ENCODE measurements at places on chromosomes 5 and 9.

- DNase-seq = no peak
Measured at GRCh38 chr5:66608501-66608900, 12.3 kb downstream of the MAST4 start.

- no peak for DNase-seq
Measured at GRCh38 chr5:5270958-5271785, 131.0 kb downstream of the ADAMTS16 start.

DNA sequence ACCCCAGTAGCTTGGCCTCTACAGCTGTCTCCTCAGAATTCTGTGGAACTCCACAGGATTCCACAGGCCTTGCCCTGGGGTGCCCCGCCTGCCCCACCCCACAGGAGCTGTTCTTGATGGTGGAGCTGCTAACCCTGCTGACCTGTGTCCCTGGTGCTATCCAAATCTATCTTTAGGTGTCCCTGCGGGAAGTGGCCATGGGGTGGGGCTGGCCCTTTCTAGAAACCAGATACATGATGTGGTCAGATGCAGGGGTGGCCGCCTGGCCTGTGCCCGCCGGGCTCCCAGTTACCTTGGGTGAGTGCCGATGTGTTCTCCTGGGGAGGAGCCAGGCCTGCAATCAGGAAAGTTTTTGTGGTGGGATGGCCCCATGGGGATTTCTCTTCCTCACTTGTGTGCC lies 34.2 kb downstream of the WNK2 start:
- no peak for DNase-seq

DNA sequence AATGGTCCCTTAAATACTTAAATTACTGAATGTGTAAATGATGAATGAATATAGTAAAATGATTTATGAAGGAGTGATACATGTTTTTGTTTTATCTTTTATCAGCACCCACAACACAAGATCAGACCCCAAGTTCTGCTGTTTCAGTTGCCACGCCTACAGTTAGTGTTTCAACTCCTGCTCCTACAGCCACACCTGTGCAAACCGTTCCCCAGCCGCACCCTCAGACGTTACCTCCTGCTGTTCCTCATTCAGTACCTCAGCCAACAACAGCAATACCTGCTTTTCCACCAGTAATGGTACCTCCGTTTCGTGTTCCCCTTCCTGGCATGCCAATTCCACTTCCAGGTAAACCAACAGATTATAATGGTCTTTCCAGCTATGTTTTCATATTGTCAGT lies 16.3 kb downstream of the TCERG1 start:
- DNase-seq = no peak

GRCh38 chr5:174581479-174581878 lies 142.9 kb upstream of the MSX2 start:
- DNase-seq = no peak

GRCh38 chr5:148386041-148386440 lies 2.3 kb downstream of the FBXO38 start:
- no peak for DNase-seq

GRCh38 chr5:119345861-119346260 lies 10.0 kb upstream of the TNFAIP8 start:
- DNase-seq = no peak

DNA sequence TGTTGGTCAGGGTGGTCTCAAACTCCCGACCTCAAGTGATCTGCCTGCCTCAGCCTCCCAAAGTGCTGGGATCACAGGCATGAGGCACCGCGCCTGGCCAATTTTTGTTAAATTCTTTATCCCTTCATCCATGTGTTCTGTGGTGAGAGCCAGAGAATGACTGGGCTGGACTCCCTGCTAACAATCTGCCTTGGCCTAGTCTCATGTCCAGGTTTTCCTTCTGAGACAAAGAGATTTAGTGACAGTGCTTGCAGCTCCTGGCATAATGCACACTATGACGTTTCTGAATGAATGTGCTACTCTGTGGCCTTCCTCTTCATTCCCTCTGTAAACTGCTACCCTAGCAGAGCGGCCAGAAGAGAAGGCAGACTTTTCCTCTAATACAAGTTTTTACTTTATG lies 79.3 kb downstream of the FOXD1 start:
- no peak for DNase-seq

GRCh38 chr9:110399983-110400382 lies 62.3 kb upstream of the TXNDC8 start:
- no peak for DNase-seq

- no peak for DNase-seq
Measured at GRCh38 chr5:132414634-132415378, 45.3 kb downstream of the SLC22A5 start.

DNA sequence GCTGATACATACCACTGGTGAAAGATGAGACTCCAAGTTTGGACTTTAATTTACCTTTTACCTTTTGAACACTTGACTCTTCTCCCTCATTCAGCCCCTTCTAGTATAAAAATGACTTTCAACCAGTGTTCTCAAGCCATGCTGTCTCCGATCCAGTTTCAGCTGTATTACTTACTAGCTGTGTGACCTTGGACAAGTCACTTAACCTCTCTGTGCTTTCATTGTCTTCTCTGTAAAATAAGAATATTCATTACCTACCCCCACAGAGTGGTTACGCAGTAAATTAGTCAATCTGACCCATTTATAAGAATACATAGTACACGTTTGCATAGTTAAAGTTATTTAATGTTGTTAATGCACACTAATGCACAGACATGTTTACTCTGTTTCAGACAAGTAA lies 12.6 kb upstream of the CEMIP2 start:
- no peak for DNase-seq

DNA sequence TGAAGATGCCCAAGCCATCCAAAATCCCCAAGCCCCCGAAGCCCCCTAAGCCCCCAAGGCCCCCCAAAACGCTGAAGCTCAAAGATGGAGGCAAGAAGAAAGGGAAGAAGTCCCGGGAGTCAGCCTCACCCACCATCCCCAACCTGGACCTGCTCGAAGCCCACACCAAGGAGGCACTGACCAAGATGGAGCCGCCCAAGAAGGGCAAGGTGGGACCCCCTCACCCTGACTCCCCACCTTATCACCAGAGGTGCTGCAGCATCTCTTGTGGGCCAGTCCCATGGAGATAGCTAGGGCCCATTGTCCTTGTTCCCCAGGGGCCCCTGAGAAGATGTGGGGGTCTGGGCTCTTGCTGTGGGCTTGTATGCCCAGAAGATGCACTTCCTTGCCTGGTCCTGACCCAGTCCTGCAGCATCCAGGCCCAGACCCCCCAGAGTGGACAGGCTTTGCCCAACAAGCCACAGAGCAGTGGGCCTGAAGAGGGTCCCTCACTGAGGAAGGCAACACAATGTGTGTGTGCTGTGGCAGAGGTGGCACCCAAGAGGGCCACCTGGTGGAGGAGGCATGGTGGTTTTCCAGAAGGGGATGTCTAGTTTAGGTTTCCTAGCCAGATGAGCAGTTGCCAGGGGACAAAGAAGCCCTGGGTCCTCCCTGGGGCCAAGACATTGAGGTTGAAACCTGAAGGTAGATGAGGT lies 84.1 kb downstream of the PHF2 start:
- no peak for DNase-seq

DNA sequence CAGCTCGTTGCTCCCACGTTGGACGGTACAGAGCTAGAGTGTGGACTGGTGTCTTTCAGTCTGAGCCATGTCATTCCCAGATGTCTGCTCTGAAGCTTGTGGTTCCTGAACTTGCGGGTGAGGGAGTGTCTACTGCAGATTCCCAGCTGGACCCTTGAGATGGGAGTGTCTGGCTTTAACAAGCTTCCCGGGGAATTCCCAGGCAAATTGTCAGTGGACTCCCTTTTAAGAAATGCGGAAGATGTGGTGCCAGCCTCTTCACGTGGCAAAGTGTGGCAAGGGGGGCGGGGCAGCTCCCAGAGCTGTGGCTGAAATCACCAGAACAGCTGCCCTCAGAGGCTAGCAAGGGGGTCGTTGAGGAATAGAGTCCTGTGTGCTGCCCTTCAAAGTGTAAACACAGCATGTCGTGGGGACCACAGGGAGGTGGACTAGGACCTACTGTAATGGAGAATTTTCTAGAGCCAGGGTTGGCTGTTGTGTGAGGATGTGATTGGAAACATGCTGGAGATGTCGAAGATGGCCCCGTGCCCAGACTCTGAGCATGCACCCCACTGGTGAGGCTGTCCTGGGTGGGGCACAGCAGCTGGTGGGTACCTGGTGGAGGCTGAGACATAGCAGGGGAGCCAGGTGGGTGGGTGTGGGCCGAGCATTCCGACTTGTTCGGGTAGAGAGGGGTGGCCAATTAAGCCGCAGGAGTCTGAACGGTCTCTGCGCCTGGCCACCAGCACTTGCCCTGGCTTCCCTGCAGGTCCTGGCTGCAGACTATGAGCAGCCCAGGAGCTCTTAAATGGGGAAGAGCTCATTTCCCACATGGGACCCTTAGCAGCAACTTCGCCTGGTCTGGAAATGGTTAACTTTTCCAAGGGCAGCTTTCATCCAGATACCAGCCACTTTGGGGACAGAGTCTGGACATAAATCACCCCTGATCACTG lies 37.4 kb downstream of the PRRX2 start:
- no peak for DNase-seq

DNA sequence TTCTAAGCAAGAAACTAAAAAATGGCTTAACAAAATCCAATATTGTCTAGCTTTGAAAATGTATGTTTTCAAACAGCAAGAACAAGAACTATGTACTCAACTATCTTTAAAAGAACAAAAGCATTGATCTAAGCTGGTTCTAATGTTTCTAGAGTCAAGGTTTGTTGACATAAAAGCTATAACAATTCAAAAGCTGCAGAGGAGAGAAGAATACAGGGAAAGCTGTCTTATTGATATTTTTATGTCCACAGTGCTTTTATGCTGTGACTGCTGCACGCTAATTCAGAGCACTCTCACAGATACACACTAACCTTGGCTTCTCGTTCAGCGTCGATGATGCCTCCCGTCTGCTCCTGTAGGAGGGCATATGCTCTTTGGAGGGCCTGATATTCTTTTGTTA lies 129.5 kb upstream of the DPYSL3 start:
- DNase-seq = no peak

DNA sequence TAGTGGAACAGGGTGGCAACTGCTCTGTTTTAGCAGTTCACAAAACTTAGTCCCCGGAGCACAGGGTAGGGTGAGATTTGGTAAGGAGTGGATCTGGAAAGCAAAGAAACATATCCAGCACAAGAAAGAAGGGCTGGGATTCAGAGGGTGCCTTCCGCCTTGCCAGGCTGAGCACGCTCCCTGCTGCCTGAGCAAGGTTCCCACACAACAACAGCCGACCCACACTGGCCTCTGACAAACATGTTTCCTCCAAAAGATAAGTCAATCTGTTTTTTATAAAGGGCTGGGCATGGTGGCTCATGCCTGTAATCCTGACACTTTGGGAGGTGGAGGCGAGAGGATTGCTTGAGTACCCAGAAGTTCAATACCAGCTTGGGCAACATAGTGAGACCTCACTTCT lies 45.8 kb downstream of the RAB3C start:
- no peak for DNase-seq

DNA sequence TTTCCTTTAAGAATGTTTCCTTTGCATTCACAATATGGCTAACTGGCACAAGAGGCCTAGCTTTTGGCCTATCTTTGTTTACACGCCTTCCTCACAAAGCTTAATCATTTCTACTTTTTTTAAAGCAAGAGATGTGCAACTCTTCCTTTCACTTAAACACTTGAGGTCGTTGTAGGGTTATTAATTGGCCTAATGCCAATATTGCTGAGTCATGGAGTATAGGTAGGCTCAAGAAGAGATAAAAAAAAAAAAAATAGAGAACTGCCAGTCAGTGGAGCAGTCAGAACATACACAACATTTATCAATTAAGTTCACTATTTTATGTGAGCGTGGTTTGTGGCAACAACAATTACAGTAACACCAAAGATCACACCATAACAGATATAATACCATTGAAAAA lies 5.9 kb downstream of the FKBP15 start:
- no peak for DNase-seq

DNA sequence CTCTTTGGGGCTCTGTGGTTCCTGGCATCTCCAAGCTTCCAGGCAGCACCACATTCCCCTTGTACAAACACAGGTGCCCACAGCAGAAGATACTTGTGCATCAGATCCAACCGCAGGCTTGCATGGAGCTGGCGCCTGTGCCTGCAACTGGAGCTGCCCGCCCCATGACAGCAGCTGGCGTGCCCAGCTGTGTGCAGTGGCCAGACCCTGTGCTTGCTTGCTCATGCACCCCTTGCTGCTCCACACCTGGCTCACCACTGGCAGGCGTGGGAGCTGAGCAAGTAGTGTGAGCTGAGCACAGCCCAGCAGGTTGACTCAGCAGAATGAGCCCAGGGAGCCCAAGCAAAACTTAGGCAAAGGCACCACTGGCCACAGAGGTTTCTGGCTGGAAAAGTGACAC lies 84.4 kb upstream of the STARD4 start:
- no peak for DNase-seq

DNA sequence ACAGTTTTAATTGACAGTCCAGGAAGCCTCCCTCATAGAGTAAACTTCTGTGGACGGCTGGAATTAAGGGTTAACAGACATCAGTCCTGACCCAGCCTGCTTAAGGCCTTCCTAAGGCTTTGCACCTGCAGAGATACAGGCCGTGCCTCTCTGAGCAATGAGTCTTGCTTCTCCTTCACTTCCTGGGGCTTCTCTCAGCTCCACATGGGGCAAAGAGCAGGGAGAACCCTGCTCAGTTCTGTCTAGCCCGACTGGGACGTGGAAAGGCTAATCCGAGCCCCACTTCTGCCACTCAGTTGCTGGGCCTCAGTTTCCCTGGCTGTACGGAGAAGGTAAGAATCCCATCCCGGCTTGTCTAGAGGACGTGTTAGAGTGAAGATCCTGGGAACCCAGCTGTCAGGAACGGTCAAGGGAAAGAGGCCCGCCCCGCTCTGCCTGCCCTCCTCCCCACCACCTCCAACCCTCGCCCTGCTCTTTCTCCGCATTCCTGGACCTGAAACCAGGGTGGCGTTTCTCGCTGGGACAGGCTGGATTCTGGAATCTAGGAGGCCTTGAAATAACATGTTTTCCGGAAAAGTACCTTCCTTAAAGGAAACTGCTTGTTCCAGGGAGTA lies 6.5 kb downstream of the SPAAR start:
- DNase-seq = no peak

Data from stimulated activated CD4-positive, alpha-beta T cell treated with anti-CD3 and anti-CD28 coated beads, Interleukin-1b, Interleukin-23, amount 100 ng/mL, for 1 hour (primary cell).